NAMALWA (cell line): ENCODE measurements at places on chromosomes 3 and 15.

DNA sequence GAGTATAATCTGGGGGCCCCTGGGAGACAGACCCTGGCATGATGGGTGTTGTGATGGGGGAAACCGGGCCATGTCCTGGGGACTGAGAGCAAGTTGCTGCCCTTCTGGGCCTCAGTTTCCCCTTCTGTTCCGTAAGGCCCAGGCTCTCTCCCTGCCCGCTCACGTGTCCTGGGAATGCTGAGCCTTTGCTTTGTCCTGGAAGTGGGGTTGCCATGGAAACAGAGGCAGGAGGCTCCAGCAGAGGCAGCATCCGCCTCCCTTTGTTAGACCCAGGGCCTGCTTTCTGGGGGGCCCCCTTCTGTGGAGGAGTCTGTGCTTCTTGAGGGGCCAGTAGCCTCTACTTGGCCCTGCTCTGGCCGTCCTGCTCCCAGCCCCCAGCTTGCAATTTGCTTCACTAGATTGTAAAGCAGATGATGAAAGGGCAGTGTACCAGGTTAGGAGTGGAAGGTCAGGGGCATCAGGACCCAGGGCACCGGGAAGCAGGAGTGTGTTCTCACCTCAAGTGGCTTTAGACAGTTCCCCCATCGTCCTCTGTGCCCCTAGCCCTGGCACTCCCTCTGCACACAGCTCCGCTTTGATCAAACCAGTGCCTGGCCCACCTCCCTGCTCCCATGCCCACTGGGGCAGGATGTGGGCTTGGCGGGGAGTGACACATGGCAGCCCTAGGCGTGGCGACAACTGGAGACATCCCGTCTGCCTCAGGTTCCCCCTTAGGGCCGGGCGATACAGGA lies 105.6 kb downstream of the FBLN2 start:
- no peak for DNase-seq

DNA sequence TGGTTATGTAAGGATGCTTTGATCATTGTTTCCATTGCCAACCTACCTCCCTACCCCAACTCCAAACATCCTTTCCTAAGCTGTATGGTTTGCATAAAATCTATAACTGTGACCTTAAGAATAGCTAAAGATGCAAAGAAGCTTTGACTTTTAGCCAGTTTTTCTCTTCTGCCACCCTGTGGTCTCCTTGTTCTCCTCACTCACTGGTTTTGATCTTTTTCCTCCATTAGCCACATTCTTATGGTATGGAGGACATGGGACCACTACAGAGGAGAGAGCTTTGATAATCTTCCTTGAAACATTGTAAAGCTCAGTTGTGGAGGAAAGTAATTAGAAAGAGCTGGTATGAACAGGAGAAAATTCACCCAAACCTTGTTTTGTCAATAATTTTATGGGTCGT lies 115.9 kb downstream of the NEK11 start:
- DNase-seq = no peak

- DNase-seq = no peak
These were observed 37.8 kb upstream of the GOLM2 start for GRCh38 chr15:44250566-44251205.

- DNase-seq = no peak
These were observed 45.5 kb upstream of the BOC start for GRCh38 chr3:113165841-113166240.

GRCh38 chr15:52150871-52151270 lies 38.3 kb upstream of the BCL2L10 start:
- DNase-seq = peak; percentile 35

- no peak for DNase-seq
These were observed 59.6 kb upstream of the NEDD4 start for GRCh38 chr15:56053046-56053400.

GRCh38 chr15:67150023-67150860 lies 84.8 kb downstream of the SMAD3 start:
- no peak for DNase-seq

DNA sequence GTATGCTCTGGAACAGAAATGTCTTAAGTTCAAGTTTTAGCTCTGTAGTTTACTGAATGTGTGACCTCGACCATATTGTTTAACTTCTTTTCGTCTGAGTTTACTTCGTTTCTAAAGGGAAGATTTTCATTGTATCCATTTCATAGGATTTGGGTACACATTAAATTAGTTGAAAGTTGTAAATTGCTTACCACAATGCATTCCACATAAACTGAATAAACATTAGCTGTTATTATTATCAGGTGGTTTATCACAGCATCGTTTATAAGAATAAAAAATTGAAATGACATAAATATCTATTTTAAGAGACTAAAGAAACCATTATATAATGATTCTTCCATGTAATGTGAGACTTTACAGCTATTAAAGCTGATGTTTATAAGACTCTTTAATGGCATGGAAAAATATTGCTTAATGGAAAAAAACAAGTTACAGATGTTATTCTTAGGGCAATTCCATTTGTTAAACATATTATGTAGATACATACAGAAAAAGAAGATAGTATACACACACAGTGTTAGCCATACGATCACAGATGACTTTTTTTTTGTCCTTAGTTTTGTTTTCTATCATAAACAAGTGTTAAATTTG lies 342.3 kb upstream of the SGO1 start:
- DNase-seq = no peak

GRCh38 chr3:147729641-147730040 lies 320.5 kb downstream of the ZIC1 start:
- DNase-seq = no peak

GRCh38 chr15:94682171-94682570 lies 450.8 kb downstream of the MCTP2 start:
- DNase-seq = no peak

GRCh38 chr3:170711786-170712185 lies 125.9 kb upstream of the SLC7A14 start:
- DNase-seq = no peak

- no peak for DNase-seq
These were observed 367.1 kb downstream of the EPHA3 start for GRCh38 chr3:89474333-89475130.

DNA sequence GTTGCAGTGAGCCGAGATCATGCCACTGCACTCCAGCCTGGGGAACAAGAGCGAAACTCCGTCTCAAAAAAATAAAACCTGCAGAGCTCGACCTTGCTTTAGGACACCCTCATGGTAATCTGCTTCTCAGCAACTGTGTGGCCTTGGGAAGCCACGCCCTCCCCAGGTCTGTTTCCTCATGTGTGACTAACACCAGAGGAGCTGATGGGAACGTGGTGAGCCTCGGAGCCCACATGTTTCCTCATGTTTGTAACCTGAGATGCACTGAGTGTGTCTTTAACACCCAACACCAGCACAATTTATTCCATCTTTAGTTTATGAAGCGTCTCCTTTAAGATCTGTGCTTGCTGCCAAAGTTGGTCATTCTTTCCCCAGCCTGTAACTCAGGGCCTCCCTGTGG lies 142.8 kb downstream of the OCA2 start:
- DNase-seq = no peak

GRCh38 chr3:171878461-171879225 lies 35.5 kb downstream of the TMEM212 start:
- DNase-seq = no peak

- no peak for DNase-seq
These were observed 27.5 kb upstream of the EPHA3 start for GRCh38 chr3:89079944-89080343.

DNA sequence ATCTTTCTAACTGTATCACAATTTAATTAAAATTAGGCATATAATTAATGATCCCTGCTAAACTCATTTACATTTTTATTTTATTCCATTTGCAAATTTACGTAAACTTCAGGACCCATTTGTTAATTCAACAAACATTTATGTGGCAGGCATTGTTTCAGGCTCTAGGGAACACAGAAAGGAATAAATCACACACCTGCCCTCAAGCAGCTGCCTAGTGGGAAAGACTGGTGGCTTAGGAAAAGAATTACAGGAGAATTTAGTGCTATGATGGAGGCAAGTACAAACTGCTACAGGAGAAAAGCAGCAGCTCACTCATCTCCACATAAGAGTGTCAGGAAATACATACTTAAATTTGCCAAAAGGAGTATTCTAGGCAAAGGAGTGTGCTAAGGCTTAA lies 11.2 kb downstream of the CBLB start:
- DNase-seq = no peak

DNA sequence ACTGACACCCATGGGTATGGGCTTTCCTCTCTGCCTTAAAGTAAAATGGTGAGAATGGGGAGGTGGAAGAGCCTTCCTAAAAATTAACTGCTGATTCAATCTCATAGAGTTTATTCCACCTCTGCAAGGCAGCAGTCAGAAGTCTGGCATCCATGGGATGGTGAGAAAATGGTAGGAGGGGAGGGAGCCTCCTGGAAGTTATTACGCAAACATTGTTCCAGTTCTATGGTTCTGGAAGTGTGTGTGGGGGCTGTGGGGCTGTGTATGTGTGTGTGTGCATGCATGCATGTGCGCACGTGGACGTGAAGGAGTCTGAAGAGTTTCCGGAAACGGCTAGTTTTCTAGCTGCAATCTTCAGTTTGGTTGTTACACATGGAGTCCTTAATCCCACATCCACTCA lies 177.6 kb downstream of the KCNAB1 start:
- no peak for DNase-seq

DNA sequence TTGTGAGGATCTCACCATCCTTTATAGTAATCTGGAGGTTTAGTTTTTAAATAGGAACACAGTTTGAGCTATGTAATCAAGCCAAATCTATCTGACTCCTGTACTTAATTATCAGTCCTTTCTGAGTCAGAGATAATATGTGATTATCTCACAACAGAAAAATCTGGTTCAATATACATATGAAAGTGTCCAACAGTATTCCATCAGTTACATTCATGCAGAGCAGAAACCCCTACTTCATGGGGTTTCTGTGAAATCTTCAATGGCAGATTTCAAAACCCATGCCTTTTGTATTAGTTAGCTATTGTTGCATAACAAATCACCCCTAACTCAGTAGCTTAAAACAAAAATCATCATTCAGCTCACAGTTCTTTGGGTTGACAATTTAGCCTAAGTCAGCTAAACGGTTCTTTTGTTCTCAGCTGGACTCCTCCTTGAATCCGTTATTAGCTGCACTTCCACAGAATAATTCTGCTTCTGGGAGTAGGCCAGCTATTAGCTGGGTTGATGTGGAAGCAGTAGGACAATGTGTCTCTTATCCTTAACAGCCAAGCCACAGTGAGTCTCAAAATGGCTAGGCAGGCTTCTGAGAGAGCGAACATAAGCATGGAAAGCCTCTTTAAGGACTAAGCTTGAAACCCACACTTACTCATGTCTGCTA lies 42.9 kb upstream of the ARPP21 start:
- DNase-seq = no peak

- DNase-seq = no peak
These were observed 51.0 kb downstream of the TRANK1 start for GRCh38 chr3:36893826-36894225.

DNA sequence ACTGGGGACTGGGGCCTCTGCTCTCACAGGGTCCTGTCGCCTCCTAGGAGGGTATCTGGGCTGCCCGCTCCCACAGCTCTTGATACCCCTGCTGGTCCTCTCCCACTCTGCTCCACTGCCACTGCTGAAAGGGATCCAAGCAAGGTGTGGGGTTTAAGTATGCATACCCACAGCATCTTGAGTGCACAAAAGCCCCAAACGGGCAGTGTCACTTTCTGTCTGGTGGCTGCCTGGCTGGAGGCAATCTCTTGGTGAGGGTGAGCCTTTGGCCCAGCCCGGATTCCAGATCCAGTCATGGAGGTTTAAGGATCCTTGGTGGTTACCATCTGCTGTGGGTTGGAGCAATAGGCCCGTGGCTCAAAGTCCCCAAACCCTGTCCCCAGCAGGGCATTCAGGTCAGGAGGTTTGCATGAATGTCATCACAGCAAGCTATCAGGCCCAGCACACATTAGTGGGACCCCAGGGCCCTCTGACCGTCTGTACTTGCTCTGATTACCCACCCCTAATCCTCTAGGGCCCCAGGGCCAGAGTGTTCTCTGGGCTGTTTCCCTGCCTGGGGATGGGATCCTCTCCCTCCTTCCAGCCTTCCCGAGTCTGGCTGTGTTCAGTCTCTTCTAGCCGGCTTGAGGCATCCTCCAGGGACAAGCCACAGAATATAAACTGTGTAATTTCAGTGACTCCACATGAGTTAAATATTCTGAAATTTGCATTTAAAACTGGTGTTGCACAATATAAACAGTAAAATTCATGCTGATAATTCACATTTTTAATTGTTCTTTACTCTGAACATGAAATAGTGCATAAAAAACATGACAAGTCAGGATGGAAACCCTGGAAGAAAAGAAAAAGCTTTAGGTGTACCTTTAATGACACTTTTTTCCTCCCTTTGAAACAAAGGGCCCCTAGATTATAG lies 4.9 kb upstream of the TJP1 start:
- DNase-seq = no peak

DNA sequence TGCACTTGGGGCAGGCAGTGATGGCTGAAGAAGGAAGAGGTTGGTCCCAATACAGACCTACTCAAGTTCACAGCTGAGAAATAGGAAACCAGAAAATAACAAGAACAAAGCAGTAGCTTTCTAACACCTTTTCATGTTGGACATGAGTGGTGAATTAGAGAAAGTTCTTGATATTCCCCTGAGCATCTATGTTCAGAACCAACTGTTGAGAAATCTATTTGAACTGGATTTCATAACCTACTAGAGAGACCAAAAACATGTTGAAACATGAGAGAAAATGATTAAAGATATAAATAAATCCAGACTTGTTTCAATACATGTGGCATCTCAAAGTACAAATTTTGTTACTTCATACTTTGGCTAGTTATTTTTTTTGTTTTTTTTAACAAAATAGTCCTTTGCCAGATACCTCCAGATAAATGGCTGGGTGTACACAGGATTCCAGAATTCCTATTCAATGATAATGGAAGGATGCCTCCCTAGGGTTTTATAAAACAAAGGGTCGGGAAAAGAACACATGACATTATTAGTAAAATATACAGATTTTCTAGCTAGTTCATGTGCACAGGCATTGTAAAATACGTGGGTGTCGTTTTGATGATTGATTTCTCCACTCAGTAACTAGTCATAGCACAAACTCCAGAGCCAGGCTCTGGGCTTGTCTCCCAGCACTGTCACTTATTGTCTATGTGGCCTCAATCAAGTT lies 34.4 kb upstream of the TNFSF10 start:
- DNase-seq = no peak

DNA sequence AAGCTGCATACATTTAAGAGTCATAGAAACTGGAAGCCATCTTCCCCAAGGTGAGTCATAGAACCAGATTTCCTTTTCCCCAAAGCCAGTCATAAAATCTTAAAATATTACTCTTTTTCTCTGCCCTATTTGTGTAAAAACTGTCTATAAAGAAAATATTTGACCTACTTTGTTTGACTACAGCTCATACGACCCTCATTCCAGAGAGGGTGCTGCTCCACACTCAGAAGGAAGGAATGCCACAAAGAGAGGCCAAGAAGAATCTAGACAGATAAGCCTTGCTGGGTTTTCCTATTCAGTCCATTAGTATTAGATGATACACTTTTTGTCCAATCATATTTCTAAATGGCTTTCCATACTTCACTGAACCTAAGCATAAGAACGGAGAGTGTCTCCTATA lies 671.6 kb upstream of the SGO1 start:
- DNase-seq = no peak
